Mesenteric fat pad (tissue), 1 donor: ENCODE measurements at places on chromosomes 6 and 20.
A peak's percentile ranks its signal among the peaks of the same experiment; 100 is the strongest.

GRCh38 chr6:6723361-6723760 lies 134.8 kb downstream of the LY86 start:
- no peak for DNase-seq

- DNase-seq, result no peak
Measured at GRCh38 chr6:155765275-155766194, 309.9 kb upstream of the NOX3 start.

DNA sequence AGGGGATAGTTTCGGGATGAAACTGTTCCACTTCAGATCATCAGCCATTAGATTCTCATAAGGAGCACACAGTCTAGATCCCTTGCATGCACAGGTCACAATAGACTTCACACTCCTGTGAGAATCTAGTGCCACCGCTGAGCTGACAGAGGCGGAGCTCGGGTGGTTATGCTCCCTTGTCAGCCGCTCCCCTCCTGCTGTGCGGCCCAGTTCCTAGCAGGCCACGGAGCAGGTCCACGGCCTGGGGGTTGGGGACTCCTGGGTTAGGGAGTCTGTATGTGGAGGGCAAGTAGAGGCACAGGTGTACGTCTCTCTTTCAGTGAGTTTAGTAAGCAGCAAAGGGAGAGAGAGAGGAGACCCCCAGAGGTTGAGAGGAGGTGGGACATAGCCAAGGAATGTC lies 30.5 kb upstream of the MDFI start:
- DNase-seq, result no peak

DNA sequence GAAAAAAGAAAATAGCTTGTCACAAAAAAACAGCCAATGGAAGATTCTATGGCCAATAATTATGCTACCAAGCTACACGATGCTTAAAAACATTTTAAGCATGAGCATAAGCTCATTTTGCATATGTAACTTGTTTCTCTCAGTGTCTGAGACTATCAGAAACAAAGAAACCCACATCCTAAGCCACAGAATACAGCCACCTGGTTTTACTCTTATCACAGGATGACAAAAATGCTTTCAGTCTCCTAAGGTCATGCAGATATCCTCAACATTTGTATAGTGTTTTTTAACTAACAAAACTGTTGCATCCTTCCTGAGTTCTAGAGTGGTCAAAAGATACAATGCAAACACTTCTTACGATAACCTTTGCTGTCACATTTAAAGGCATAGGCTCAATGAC lies 172.1 kb upstream of the RUNX2 start:
- DNase-seq, result no peak

GRCh38 chr6:134983823-134984222 lies 33.9 kb upstream of the ALDH8A1 start:
- DNase-seq, result no peak

DNA sequence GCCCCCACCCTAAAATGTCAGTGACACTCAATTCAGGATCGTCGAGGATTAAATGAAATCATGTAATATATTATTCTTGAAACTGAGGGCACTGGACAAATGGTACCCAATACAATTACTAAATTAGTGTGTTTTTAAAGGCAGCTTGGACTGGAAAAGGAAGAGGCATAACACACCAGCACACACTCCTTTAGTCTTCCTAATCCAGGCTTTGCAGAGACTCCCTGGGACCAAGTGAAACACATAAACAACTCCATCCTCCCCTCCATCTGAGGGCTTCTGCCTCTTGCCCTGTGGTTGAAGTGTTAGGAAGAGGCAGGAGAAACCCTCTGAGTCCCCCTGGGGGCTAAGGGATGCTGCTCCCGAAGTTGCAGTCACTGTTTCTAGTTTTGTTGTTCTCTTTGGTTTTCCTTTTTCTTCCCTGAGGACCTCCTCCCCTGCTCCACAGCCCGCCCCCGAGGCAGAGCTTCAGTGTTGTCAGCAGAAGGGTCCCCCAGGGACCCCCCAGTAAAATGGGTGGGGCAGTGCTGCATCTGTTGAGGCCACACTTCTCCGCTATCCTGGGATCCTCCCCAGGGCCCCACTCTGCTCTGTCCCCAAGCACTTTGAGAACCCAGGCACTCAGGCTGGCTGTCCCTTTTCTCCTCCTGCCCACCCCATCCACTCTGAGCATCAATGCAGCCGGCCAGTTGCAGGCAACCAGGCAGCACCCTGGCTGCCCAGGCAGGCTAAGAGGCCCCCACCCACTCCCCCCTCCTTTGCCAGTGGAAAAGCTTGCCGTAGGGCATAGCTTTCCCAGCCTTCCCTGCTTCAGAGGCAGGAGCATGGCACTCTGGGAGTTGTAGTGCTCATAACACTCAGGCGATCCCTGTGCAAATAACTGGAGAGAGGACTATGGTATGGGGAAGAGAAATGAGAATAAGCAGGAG lies 5.9 kb downstream of the TMEM63B start:
- DNase-seq, result no peak

- DNase-seq, result no peak
Measured at GRCh38 chr6:121847806-121848522, 412.5 kb downstream of the GJA1 start.

DNA sequence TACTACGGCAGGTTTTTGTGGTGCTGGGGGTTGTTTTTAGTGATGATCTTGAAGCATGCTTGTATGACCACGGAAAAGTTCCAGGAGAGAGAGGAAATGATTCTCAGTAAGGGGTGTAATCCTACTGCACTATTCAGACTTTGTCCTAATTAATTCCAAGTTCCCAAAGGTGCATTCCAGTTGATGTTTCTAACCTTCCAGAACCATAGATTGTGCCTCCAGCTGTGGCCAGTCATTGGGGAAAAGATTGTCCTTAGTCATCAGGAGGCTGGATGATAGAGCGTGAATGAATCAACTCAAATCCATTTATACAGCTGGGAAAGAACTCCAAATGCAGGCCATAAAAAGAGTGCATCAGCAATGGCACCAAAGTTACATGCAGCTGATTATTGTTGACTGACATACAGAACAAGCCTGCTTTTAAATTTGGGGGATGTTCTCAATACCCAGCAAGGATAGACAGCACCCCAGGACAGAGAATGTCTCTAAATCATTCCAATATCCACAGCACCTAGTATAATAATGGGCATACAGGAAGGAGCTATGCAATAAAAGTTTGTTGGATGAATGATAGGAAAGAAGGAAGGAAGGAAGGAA lies 27.8 kb upstream of the PKHD1 start:
- no peak for DNase-seq

GRCh38 chr6:1636971-1637871 lies 27.5 kb downstream of the FOXC1 start:
- DNase-seq, result peak; percentile 80

DNA sequence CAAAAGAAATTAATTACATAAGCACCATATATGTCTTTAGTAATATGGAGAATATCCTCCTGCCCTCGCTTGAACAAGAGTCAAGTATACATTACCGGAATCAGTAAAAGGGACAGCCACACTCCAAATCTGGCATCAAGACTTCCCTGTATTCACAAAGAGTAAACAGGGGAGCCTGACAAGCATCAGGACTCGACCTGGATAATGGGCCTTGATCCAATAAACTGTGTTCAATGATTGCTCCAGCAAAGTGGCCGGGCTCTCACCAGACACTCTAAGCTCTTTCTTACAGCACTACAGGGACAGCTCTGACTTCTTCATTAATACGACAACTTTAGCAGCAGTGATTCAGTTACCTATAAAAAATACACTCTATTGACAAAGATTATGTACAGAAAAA lies 307.9 kb upstream of the POU3F2 start:
- DNase-seq, result no peak

GRCh38 chr20:35108921-35109320 lies 16.3 kb upstream of the TRPC4AP start:
- DNase-seq, result no peak

DNA sequence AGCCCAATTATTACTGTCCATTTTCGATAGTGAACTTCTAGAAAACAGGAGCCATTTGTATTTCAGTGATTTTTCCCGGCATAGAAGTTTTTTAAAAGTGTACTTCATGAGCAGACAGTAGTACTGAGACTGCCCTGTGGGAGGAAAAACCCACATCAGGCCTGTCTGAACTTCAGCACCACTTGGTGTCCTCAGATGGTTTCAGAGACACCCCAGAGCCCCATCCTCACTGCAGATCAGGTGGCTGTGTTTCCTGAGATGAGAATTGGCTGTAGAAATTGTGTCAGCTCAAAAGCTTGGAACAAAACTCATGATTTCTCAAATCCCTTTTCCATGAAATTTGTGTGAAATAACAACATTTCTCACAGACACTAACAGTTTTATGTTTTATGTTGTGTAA lies 110.0 kb upstream of the RIN2 start:
- no peak for DNase-seq

DNA sequence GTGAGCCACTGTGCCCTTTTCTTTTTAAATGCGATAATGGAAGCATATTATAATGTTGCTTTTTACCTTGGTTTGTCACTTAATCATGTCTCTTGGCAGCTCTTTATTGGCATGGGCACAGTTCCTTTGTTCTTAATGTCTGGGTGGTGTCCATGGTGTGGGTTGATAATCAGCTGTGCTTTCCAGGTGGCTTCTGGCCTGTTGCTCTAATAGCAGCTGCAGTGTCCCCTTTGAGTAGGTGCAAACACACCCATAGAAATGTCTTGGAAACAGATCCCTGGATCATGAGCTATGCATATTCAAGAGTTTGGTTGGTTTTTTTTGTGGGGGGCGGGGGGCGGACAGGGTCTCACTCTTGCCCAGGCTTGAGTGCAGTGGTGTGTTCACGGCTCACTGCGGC lies 29.9 kb downstream of the EFCAB8 start:
- DNase-seq, result no peak

GRCh38 chr6:127456465-127456864 lies 2.7 kb downstream of the KIAA0408 start:
- DNase-seq, result no peak

DNA sequence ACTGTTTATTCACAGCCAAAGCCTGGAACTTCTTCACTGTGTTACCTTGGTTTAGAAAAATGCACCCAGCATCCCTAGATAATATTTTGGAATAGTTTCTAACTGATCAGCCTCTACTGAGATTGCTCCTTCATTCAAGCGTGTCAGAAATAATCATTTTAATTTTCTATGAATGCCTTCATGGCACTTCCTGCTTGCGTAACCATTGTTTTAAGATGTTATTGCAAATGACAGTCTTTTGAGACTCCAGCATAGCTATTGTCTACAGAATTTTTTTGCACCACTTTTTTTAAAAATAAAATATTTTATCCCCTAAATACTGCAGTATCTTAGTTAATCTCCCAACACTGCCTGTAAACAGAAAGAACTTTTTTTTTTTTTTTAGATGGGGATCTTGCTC lies 213.1 kb downstream of the PHACTR1 start:
- no peak for DNase-seq

GRCh38 chr6:153001767-153002612 lies 519 bp downstream of the MTRF1L start:
- no peak for DNase-seq

DNA sequence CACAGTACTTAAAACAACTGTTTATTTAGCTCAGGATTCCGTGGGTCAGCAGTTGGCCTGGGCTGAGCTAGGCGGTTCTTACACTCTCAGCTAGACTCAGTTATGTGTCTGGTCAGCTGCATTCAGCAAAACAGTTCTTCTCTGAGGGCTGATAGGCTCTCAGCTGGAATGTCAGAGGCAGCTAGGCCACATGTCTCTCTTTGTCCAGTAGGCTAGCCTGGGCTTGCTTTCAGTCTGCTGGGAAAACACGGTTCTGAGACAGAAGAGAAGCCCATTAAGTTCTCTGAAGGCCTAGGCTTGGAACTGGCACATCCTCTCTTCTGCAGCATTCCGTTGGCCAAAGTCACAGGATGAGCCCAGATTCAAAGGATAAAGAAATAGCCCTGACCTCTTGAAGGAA lies 65.6 kb downstream of the TULP4 start:
- DNase-seq, result no peak

GRCh38 chr20:18515973-18516372 lies 8.2 kb downstream of the SEC23B start:
- no peak for DNase-seq

DNA sequence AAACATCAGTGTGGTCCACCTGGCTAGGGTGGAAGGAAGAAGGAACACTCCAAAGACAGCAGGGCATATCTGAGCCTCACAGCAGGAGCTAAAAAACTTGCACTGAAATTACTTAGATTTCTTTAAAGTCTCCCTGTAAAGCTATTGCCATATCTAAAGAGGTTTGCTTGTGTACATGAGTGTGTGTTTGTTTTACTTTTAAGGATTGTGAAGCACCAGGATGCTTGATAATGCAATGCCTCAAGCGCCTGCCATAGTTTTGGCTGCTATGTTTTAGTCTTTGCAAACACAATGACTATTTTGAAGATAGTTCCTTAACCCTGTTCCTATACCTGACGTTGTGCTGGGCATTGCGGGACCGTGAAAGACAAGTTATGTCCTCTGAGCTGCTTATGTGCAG lies 65.0 kb downstream of the ID4 start:
- DNase-seq, result no peak

GRCh38 chr6:35230950-35231349 lies 17.2 kb downstream of the SCUBE3 start:
- no peak for DNase-seq

GRCh38 chr6:11373208-11373607 lies 140.7 kb upstream of the NEDD9 start:
- no peak for DNase-seq

- no peak for DNase-seq
Measured at GRCh38 chr6:5090603-5091002, 5.5 kb downstream of the PPP1R3G start.

GRCh38 chr6:35328108-35328723 lies 14.1 kb upstream of the PPARD start:
- DNase-seq, result no peak

GRCh38 chr6:157728183-157728881 lies 94.7 kb upstream of the SNX9 start:
- DNase-seq, result no peak

DNA sequence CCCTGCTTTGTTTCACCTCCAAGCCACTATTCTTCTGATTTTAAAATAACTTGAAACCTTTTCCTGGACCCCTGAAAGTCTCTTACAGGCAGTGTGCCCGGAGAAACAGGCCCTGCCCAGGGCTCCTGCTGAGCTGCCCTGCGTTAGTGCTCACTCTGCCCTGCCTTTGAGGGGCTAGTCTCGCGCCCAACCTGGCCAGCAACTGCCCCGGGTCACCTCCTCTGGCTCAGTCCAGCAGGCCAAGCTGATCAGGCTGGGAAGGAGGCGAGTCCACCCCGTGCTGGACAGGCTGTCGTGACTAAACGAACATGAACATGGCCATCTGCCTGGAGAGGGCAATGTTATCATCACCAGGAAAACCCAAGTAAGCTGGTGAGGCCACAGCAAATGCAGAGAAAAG lies 245.4 kb downstream of the ANKRD60 start:
- no peak for DNase-seq

GRCh38 chr20:33246077-33246476 lies 10.3 kb downstream of the BPIFA1 start:
- DNase-seq, result peak; percentile 65

DNA sequence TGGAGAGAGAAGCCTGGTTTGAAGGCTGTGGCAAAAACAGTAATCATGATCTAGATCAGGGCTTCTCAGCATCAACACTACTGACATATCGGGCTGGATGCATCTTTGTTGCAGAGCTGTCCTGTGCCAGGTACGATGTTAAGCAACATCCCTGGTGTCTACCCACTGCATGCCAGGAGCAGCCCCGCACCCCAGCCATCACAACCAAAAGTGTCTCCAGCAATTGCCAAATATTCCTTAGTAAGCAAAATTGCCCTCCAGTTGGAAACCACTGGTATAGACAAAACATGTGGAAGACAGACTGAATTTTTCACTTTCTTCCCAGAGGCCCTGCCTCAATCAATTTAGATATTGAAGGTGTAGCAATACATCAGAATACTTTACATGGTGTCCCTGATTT lies 147.6 kb upstream of the NRN1 start:
- no peak for DNase-seq
